Fibroblast of the conjunctiva (primary cell): ENCODE measurements at places on chromosomes 7 and 10.

DNA sequence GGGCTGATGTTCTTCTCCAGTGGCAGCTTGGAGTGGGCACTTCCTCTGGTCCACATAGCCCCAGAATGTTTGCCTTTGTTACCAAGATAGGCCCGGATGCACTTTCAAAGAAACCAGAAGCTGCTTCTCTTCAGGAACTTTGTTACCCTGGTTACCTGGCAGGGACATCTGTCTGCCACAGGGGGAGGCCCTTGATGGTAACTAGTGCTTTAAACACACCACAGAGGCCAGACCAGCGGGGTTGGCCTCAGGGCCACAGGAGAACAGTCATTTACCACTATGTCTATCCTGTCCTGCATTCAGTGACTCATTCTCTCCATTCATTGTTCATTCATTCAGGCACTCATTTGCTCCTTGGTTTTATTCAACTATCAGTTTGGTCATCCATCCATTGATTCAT lies 11.9 kb upstream of the PLEKHA1 start:
- no peak for DNase-seq

DNA sequence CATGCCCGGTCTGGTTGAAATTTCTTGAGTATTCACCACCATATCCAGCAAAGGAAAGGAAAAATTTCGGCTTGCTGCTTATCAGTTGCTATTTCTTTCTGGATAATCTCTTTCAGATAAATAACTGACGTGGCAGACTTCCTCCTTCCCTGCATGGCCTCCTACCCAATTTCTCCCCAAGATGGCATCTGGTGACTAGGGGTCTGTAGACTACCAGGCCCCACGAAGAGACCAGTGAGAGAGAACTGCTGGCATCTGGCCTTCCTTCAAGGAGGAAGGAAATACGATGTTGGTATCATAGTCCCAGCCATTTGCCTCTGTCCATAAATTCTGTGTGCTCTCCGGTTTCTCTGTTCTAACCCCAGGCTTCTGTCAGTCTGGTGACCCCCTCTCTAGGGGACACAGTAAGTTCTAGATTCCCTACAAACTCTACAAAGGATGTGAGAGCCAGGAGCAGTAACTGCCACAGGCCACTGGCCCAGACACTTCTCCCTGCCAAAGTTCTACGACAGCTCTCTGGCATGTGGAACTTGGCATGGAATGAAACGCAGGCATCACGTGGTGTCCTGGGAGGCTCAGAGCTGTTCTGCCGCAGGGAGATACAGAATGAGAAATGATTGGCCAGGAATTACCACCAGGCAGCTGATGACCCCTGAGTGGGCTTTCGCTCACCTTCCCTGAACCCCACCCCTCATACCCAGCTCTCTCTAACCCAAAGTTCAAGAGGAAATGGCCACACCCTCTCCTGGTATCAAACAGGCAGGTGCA lies 30.0 kb upstream of the MSRB2 start:
- peak; percentile 38 for DNase-seq

GRCh38 chr10:89175816-89176215 lies 31.3 kb downstream of the CH25H start:
- DNase-seq, result no peak

- DNase-seq, result no peak
These were observed 102.1 kb downstream of the POLL start for GRCh38 chr10:101485681-101486554.

DNA sequence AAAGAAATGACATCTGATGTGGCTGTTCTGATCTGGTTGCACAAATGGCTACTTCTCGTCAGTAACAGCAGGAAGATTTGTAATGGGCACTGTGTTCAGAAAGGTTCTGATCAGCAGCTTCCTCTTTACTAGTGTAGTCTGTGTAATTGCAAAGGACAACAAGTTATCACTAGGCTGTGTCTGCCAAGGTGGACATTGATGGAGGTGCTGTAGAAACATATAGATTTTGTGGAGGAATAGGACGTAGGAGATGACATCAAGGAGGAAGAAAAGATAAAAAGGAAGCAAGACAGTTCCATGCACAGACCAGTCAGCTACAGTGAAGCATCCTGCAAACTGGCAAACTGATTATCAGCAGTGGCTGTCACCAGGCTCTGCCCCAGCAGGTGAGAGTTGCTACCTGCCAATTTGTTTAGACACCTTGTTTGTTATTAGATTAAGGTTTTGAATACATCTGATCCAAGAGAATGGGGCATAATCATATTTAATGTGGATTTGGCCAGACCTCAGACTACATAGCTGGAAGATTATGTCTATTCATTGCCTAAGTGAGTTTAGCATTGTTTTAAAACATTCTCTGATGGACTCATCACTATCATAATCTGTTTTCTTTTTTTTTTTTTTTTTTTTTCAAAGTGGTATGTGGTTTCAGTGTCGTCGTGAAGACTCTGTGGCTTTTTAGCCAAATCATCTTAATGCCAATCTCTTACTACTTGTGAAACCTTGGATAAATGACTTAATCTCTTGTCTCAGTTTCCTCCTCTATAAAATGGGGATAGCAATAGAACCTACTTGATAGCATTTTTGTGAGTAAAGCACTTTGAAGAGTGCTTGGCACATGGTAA lies 417.9 kb upstream of the LRGUK start:
- no peak for DNase-seq

- DNase-seq, result no peak
These were observed 110.7 kb downstream of the SEMA3A start for GRCh38 chr7:84083846-84084245.

GRCh38 chr7:40986351-40986873 lies 716.5 kb downstream of the INHBA start:
- peak; percentile 86 for DNase-seq

DNA sequence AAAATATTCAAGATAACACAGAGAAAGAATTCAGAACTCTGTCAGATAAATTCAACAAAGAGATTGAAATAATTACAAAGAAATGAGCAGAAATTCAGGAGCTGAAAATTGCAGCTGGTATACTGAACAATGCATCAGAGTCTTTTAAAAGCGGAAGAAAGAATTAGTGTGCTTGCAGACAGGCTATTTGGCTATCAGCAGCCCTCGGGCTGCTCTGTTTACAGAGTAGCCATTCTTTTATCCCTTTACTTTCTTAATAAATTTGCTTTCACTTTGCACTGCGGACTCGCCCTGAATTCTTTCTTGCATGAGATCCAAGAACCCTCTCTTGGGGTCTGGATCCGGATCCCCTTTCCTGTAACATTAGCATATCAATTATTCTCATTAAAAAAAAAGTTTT lies 1040.0 kb downstream of the SORCS3 start:
- no peak for DNase-seq

DNA sequence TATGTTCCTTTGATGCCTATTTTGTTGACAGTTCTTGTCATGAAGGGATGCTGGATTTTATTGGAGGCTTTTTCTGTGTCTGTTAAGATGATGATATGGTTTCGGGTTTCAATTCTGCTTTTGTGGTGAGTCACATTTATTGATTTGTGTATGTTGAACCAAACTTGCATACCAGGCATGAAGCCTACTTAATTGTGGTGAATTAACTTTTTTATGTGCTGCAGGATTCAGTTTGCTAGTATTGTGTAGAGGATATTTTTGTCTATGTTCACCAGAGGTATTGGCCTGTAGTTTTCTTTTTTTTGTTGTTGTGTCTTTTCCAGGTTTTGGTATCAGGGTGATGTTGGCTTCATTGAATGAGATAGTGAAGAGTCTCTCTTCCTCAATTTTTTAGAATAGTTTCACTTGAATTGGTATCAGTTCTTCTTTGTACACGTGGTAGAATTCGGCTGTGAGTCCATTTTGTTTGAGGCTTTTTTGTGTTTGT lies 345.9 kb downstream of the KIF20B start:
- DNase-seq, result no peak

GRCh38 chr10:133159950-133160825 lies at the start of gene KNDC1:
KNDC1 (plus strand) TSS chr10:133160219; CDS start chr10:133160468, 249 bp downstream.
- no peak for DNase-seq

GRCh38 chr7:81462672-81463071 lies 307.2 kb downstream of the HGF start:
- DNase-seq, result peak; percentile 28

DNA sequence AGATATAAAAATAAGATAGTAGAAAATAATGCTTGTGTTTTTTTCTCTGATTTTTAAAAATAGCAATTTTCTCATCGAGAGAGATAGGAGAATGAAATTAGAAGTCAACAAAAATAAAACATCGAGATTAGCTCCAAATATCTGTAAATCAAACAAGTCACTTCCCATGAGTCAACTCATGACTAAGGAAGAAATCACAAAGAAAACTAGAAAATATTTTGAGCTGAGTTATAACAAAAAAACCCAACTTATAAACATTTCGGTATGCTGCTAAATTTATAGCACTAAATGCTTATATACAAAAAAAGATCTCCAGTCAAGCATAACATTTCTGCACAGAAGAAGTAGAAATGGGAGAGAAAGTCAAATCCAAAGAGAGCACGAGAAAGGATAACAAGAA lies 140.1 kb downstream of the ITGA8 start:
- no peak for DNase-seq

- DNase-seq, result no peak
These were observed 88.3 kb downstream of the GOLGA7B start for GRCh38 chr10:97937928-97938327.

DNA sequence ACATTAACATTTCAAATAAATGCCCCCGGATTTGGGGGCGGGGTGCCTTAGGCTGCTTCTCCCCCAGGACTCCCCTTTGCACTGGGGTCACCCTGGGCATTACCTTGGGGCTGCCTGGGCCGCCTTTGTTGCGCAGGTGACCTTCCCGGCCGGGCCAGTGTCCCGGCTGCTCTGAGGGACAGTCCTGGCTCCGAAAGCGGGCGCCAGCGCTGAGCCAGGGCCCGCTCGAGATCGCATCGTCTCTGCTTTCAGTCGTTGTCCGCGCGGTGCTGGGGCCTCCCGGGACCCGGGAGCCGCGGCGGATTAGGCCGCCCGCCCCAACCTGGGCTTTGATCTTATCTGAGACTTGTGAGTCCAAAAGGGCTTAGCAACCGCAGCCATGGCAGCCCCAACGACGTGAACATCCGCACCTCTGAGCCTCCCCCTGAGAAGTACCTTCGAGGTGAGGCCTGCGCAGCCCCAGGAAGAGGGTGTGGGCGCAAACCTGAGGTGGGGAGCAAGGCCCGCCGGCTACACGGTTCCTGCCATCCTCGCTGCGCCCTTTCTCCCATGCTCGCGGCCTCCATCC lies 14.8 kb upstream of the WAPL start:
- no peak for DNase-seq

DNA sequence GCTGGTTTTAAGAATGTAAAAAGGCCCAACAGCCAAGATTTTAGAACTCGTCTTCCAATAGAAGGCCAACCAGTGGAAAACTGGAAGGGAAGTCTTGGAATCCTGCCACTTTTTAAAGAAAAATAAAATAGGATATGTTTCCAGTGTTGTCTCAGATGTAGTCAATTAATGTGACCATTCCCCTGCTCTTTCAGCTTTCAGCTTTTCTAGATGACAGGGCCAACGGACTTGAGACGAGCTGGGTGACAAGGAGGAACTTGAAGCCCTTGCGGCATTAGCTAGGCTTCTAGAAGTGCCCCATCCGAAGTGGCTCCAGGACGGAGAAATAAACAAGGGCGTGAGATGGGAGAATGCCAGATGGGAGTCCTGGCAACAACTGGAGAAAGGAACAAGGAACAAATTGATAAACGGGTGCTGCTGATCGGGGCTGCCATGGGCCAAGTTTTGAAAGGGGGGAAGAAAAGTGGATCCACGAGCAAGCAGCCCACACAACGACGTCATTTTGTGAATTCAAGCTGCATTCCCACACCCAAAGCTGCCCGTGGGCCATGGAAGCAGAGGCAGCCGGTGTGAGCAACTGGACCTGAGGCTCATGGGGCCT lies 42.3 kb downstream of the CTBP2 start:
- peak; percentile 44 for DNase-seq

- peak; percentile 65 for DNase-seq
These were observed 40.4 kb upstream of the BPGM start for GRCh38 chr7:134605978-134606923.

- DNase-seq, result no peak
These were observed 676.3 kb upstream of the KCND2 start for GRCh38 chr7:119596651-119597050.

DNA sequence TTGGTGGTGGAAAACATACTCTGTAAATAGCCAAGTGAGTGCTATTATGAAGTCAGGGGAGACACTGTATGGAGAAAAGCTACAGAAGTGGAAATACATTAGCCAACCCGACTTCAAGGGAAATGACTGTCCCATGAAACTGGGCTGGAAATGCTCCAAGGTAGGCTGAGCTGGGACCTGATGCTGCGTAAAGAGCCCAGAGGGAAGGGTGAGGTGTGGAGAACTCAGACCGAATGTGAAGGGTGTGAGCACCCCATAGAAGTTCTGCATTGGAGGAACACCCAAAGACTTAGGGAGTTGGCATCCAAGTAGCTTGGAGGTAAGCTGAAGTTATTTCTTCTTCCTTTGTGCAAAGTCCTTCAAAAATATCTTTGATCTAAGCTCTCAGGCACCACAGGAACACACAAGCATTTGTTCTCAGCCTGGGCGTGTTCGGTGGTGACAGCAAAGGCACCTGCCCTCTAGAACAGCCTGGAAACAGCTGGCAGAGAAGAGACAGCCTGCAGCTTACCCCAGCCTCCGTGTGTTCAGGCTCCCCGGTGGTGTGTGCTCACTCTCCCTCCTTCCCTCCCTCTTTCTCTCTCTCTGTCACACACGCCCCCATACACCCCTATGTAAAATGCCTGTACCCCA lies 19.1 kb upstream of the GJD4 start:
- no peak for DNase-seq

GRCh38 chr7:43152696-43153095 lies 40.2 kb downstream of the HECW1 start:
- no peak for DNase-seq

DNA sequence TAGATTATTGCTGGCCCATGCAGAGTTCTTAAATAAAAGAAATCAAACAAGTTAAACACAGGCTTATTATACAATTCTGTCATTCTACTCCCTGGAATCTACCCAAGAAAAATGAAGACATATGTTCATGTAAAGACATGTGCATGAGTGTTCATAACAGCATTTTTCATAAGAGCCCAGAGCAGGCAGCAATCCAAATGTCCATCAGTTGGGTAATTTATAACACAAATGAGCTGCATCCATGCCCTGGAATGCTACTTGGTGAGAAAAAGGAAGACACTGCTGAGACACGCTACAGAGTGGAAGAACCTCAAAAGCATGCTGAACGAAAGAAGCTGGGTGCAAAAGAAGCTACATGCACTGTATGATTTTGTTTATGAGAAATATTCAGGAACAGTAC lies 342.6 kb downstream of the TCERG1L start:
- DNase-seq, result no peak

GRCh38 chr10:86872757-86873156 lies 84.7 kb downstream of the MMRN2 start:
- DNase-seq, result no peak

GRCh38 chr7:45001826-45002225 lies 1.8 kb downstream of the CCM2 start:
- DNase-seq, result no peak

DNA sequence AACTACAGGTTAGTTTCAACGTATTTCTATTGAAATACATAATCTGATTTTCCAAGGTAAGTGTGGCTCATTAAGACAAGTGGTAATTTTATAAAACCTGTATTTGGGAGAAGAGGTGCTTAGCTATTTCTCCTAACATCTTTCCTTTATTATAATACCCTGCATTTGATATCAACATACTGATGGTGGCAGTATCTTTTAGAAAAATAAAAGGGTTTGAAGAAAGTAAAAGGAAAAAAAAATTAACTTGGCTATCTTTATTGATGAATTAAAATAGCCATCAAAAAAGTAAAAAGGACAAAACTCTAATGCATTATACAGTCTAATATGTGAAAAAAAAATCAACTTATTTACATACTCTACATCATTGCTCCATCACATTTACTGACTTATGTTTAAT lies 68.0 kb downstream of the NRBF2 start:
- DNase-seq, result no peak
